ENCODE measurements at places on chromosomes 16 and 17. TPM values are rescaled to one million over a fixed set of nuclear protein-coding genes. Genes with fewer than 3 reads are reported as not detected.

TBC1D3E gene
- total RNA-seq: 0.26 TPM

DNA sequence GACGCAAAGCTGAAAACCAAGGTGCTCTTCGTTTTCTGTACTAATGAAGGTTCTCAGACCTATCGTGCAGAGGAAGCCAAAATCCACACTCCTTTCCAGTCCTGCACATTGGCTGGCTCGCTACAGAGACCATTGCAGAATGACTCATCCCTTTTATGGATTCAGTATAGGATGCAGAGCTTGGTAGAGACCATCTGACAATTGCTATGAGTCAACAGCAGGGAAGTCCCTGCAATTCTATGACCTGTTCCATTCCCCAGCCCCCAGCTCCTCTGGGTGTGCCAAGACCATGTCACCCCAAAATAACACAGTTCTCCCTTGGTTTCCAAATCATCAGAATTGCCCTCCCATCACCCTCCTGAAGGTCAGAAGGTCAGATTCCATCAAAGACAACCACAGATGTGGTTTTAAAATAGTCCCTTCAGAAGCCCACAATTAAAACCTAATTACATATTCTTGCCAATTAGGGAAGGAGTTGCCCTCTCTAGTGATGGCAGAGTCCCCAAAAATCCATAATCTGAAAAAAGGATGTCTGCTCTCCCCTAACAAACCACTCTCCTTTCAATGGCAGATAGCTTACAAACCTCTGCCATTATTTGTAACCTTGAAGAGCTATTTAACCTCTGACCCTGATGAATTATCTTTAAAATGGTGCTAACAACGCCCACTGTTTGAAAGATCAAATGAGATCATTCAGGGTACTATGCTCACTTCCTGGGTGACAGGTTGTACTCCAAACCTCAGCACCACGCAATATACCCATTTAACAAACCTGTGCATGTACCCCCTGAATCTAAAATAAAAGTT lies 108.2 kb upstream of the RBBP6 start:
- DNase-seq: no peak

SAT2 gene
- 24.8 TPM for total RNA-seq

SOST gene
- total RNA-seq: 0.21 TPM

PPP4C gene
- 56.2 TPM for total RNA-seq

FOXN1 gene
- 0.11 TPM for total RNA-seq

TVP23A gene
- 3.7 TPM for total RNA-seq

DNA sequence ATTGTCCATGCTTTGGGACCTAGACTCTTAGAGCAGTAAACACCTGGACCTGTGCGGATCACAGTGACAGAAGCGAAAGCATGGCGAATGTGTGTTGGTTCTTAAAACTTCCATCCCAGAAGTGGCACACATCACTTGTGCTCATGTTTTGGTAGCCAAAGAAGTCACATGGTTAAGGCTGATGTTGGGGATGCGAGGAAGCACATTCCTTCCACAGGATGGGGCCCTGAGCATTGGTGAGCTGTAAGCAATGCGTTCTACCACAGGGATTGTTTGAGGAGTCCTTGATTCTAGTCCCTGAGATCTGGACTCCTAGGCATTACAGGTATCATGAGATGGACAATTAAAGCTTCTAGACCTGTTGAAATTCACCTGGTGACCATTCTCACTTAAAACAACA lies 375.9 kb downstream of the UTP18 start:
- no peak for DNase-seq

Data from urinary bladder (tissue), 4 donors.